ENCODE measurements at places on chromosomes 16 and 17.

GRCh38 chr17:80538484-80538883 lies 6.2 kb upstream of the RPTOR start:
- DNase-seq, result no peak

DNA sequence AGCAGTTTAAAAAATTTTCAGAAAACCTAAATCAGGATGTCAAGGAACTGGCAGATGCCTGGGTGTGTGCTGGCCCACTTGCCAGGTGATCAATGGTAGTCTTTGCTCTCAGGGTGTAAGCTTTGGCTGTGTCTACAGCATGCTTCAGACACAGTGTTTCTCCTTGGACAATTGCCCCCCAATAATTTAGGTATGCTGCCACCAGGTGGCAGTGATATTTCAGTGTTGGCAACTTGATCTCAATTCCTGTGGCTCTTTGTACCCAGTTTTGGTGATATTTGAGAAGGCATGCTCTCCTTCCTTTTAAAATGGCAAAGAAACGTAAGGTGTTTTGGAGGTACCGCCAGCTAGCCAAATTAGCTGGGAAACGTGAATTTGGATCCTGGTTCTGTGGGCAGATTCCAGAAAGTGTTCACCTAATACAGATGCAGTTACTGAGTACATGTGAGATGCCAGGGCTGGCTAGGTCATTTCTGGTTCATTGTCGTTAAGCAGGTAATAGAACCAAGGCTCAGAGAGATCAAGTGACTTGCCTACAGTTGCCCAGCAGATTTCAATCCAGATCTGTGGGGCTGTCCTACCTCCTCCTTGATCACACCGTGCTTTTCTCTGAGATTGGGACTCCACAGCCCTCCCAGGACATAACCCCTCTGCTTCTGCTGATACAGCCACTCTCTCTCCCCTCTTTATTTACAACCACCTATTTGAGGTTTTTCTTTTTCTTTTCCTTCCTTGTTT lies 155.6 kb upstream of the PLCG2 start:
- DNase-seq, result peak; percentile 75

GRCh38 chr16:47636501-47637099 lies 175.5 kb downstream of the PHKB start:
- DNase-seq, result no peak

GRCh38 chr17:13054666-13055065 lies 36.8 kb upstream of the ELAC2 start:
- no peak for DNase-seq

- no peak for DNase-seq
Observed at GRCh38 chr16:83768986-83769385, 38.8 kb upstream of the HSBP1 start.

DNA sequence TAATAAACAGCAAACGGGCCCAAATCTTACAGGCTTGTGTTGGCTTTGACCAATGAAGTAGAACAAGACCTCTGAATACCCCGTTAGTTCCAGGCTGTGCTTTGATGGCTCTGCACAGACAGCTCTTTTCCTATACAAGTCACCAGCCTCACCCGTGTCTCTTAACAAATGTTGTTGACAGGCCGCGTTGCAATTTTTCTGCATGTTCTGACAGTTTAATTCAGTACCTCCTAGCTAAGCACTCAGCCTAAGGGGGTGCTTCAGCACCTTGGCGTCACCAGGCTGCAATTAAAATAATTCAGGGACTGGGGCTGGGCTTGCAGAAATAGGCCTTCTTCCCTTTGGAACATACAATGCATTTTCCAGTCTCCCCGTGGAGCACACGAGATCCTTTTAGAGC lies 500.1 kb downstream of the MAF start:
- no peak for DNase-seq

DNA sequence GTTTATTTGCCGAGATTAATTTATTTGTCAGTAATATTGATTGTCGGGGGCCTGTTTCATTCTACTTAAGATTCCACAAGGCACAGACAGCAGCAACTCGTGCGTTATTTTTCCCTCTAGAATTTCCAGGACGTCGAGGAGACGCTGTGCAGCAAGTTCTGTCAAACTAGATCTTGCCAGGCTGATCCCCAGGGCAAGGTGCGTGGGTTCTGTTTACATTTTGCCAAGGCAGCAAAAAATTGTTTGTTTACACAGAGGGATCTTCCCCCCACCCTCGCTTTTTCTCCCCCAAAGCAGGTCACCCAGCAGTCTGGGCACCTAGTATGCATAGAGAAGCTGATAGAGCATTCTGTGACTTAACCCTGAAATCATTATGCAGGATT lies 111.4 kb downstream of the IRX3 start:
- DNase-seq, result no peak
